CD4-positive, alpha-beta T cell treated with Interleukin-6 for 4 hours (primary cell): ENCODE measurements at places on chromosomes 13 and 19.

- no peak for DNase-seq
Measured at GRCh38 chr13:76552807-76553206, 333.4 kb downstream of the KCTD12 start.

DNA sequence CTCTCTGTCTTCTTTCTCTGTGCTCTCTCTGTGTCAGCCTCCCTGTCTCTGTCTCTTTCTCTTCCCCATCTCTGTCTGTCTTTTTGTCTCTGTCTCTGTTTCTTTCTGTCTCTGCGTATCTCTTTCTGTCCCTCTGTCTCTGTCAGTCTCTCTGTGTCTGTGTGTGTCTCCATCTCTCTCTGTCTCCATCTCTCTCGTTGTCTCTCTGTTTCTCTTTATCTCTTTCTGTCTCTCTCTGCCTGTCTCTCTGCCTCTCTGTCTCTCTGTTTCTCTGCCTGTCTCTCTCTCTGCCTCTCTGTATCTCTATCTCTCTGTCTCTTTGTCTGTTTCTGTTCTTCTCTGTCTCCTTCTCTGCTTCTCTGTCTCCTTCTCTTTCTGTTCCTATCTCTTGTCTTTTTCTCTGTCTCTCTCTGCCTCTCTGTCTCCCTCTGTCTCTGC is 15.7 kb upstream of the TCF3 start:
- DNase-seq, result no peak

DNA sequence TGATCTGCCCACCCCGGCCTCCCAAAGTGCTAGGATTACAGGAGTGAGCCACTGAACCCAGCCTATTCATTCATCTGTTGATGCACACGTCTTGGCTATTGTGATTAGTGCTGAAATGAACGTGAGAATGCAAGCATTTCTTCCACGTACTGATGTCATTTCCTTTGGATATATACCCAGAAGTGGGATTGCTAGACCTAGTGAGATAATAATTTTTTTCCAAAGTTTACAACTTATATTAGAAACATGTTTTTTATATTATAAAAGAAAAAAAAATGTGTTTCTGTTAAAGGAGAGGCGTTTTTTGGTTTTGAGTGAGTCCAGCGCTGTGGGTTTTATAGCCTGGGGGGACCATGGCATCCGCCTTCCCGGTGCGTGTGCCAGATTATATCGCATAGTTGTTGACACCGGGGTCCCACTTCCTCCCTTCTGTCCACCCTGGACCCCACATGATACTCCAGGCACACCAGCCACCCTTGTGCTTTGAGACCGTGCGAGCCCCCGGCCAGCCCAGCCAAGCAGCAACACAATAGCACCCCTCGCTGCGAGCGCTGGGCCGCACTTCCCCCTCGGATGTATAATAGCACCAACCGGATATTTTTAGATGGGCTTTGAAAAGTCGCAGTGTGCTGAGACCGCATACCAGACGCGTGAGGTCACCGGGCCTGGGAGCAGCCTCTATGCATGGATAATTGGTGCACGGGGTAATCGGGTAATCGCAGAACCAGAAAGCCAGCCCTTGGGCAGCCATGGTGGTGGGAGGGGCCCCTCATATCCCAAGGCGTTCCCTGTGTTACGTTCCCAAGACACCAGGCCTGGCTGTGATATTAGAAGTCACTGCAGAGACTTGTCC is 59.6 kb downstream of the MYO9B start:
- DNase-seq, result peak; percentile 51

DNA sequence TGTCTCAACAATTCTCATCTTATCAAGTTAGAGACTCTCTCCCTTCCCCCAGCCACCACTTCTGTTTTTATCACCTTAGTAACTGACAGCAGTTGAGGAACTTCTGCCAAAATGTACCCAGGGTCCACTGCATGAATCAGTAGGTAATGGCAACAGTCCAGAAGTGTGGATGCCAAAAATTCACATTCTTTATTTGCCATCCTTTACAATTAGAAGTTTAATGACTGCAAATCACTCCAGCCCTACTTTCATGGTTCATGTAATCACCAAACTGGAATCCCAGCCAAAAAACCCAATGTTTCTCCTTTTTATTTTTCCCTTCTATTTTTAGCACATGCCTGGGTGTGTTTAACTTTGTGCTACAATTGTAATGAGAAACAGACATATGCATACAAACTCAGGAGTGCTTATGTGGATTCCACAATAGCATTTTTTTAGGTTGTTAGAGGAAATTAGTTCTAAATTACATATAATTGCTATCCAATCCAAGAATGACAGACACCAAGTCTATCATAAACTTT is 243.5 kb downstream of the RGCC start:
- DNase-seq, result no peak

DNA sequence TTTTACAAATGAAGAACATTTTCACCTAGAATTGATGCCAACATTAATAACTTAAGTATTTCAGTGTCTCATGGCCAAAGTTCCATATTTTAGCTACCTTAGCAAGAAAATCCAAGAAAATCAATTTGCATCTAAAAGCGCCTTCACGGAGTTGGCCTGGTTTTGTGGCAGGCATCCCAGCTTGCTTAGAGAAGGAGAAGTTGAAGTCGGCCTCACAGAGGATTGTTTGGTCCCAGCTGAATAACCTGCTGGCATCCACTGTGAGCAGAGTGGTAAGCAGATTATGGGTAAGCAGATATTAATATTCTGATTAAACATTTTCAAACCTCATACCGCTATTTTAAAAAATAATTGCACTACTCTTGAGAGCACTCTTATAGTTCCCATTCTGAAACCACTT is 62.3 kb upstream of the STARD13 start:
- no peak for DNase-seq

- peak; percentile 65 for DNase-seq
Measured at GRCh38 chr19:45455707-45456499, 11.9 kb upstream of the FOSB start.

GRCh38 chr13:73902296-73902695 is 231.9 kb downstream of the KLF12 start:
- no peak for DNase-seq

DNA sequence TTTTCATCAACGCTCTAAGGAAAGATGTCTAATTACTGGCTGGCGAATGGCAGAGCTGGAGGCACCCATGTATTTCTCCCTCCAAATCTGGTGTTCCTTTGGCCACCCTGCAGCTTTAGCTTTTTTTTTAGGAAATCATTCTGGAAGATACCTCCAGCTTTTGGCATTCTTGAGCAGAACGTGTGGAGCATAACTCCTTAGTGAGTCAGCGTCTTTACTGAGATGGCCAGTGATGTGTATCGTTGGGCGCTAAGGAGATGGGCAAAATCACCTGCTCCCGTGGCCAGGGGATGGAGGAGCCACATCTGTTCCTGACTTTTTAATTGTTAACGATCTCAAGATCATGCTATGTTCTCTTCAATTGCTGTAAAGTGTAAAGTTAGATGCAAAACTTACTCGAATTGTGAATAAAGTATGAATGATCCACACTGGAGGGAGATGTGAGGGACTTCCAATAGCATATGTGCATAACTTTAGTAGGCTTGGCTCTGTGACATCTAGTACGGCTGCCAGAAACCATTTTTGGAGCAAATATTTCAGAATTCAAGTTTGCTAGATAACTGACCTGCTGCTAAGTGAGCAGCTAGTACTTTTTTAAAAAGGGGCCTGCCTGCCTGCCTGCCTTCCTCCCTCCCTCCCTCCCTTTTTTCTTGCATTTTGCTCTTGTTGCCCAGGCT is 24.4 kb upstream of the C1QTNF9 start:
- DNase-seq, result no peak

GRCh38 chr13:112708560-112709240 is 18.9 kb downstream of the ATP11A start:
- no peak for DNase-seq

DNA sequence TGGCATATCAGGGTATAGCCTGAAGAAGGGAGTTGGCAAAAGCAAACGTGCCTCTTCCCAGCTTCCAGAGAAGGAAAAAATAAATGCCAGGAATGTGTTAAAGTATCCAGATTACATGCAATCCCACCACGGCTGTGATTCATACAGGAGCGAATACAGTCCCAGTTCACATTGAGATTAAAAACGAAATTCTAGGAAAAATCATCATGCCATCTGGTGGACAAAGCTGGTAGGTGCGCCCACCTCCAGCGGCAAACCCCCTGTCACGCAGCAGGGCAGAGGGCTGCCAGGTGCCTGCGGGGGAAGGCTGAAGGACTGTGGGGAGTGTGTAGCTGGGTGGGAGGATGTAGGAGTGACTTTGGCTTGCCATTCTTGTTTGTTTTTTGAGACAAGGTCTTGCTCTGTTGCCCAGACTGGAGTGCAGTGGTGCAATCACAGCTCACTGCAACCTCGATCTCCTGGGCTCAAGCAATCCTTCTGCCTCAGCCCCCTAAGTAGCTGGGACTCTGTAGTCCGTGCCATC is 6.4 kb upstream of the DMWD start:
- DNase-seq, result peak; percentile 69

- no peak for DNase-seq
Measured at GRCh38 chr13:109243311-109243951, 543.0 kb downstream of the IRS2 start.

DNA sequence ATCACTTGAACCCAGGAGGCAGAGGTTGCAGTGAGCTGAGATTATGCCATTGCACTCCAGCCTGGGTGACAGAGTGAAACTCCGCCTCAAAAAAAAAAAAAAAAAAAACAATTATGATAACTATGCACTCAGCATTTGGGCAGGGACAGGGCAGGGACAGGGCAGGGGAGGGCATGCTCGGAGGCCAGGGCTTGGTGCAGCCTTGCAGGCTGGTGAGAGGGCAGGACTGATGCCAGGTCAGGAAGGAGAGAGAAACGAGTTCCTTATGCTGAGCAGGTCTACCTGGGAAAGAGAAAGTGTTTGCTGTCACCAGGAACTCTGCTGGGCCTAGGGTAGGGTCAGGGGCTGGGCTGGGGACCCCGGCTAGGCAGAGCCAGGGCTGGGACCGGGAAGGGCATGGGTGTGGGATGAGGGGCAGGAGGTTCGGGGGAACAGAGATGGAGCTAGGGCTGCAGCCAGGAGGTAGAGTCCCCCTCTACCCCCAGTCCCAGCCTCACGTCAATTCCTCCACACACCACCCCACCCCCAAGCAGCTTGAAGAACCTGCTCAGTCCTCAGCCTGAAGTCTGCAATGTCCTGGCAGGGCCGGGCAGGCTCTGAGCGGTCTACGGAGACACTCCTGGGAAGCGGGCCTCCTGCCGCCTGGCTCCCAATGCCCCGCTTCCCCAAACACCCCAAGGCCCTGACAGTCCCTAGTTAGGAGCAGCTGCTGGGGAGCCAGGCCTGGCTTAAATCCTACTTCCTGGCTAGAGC is 2.8 kb downstream of the FXYD3 start:
- DNase-seq, result no peak

DNA sequence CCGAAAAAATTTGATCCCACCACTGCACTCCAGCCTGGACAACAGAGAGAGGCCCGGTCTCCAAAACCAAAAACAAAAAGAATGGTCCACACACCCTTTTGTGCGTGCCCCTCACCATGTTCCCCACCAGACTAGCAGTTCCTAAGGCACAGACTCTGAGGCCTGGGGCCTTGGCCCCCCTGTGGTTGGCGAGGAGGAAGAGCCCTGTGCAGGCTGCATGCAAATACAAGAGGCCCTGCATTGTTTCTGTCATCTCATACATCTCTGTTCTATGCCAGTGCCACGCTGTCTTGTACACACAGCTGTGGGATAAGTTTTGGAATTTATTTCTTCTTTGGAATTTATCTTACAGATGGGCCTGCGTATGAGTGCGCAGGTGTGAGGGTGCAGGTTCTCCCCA is 4.7 kb upstream of the YJEFN3 start:
- DNase-seq, result no peak

DNA sequence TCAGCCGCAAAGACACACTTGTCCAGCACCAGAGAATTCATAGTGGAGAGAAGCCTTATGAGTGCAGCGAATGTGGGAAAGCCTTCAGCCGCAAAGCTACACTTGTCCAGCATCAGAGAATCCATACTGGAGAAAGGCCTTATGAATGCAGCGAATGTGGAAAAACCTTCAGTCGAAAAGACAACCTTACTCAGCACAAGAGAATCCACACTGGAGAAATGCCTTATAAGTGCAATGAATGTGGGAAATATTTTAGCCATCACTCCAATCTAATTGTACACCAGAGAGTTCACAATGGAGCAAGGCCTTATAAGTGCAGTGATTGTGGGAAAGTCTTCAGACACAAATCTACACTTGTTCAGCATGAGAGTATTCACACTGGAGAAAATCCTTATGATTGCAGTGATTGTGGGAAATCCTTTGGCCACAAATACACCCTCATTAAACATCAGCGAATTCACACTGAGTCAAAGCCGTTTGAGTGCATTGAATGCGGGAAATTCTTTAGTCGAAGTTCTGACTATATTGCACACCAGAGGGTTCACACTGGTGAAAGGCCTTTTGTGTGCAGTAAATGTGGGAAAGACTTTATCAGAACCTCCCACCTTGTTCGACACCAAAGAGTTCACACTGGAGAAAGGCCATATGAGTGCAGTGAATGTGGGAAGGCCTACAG is 6.8 kb downstream of the ZNF134 start:
- no peak for DNase-seq

DNA sequence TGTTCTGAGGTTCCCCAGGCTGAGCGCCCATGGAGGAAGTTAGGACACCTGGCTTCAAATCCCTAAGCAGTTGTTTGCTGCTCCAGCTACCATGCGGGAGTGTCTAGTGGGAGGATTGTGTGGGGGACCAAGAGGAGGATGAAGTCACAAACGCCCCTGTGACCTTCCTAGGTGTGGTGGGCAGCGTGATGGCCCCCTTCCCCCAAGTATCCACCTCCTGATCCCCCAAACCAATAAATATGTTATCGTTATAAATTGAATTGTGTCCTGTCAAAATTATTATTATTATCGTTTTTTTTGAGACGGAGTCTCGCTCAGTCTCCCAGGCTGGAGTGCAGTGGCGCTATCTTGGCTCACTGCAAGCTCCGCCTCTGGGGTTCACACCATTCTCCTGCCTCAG is at the start of gene SLC25A41:
Gene SLC25A41, minus strand, starts transcription at position 101 of the 400 bp plus-strand sequence. Its CDS starts 70 bp downstream, at position 31.
- no peak for DNase-seq

DNA sequence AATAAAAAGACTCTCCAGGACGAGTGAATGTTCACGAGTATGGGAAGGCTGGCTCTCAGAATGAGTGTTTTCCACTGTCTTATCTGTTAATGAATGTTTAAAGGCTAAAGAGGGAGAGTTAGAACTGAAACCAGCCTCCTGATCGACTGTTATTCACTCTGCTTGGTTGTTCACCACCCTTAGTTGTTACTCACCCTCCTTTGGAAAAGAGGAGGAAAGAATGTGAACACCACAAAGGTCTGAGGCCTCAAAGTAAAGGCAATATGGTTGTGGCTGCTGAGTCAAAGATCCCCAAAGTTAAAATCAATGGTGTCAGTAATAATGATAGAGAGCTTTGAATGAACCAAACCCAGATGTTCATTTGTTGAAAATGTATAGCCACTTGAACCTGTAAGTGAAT is 1793.2 kb upstream of the PCDH20 start:
- no peak for DNase-seq

DNA sequence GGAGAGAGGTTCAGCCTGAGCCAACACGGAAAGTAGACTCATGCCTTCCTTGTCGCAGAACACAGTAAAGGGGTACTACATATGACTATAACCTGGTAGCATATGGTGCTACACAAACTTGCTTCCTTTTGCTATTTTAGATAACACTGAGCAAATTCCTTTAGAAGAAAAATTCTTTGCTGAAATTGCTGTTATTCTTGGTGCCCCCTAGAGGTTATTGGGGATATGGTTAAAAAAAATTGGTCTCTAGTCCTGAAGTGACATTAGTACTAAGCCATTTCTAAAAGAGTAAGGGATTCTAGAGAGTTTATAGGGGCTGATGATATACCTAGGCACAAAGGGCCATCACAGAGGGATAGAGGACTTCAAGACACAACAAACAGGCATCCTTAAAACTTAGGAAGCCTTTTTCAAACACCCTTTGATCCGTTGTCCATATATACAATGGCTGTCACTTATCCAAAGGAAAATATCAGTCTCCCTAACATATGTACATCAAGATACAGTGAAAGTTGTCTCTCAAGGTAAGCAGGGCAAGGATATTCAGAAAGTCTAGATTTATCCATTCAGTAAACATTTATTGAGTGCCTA is 13.9 kb upstream of the HS6ST3 start:
- DNase-seq, result no peak
